ENCODE measurements at places on chromosomes 7 and 10.

DNA sequence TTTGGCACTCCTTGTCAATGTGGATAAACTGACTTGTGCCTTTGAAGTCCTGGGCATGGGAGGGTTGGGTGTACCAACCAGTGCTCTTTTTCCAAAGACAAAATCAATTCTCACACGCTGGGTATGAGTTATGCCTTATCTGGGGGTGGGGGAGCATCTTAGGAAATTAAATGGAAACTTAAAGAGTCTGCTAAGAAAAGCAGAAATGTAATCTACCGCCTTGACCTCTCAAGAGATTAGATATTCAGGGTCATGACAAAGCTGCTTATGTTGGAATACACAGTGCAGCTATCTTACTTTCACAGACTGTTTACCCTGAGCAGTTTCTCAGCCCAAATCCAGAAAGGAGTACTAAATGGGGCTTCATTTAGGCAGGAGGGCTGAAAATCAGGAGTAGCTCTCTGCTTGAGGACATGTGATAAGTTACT lies 2.6 kb downstream of the MEST start:
- DNase-seq, result no peak

DNA sequence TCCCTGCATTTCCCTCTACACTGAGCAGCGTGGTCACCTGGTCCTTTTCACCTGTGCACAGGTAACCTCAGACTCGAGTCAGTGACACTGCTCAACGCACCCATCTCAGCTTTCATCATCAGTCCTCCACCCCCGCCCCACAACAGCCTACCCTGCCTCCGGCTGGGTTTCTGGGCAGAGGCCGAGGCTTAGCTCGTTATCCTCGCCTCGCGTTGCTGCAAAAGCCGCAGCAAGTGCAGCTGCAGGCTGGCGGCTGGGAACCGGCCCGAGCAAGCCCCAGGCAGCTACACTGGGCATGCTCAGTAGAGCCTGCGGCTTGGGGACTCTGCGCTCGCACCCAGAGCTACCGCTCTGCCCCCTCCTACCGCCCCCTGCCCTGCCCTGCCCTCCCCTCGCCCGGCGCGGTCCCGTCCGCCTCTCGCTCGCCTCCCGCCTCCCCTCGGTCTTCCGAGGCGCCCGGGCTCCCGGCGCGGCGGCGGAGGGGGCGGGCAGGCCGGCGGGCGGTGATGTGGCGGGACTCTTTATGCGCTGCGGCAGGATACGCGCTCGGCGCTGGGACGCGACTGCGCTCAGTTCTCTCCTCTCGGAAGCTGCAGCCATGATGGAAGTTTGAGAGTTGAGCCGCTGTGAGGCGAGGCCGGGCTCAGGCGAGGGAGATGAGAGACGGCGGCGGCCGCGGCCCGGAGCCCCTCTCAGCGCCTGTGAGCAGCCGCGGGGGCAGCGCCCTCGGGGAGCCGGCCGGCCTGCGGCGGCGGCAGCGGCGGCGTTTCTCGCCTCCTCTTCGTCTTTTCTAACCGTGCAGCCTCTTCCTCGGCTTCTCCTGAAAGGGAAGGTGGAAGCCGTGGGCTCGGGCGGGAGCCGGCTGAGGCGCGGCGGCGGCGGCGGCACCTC lies at the start of the genes KLLN and PTEN:
Gene KLLN (minus strand): TSS at position 481 of the 891 bp plus-strand sequence. CDS start 1,046 bp downstream, outside the sequence.
Gene PTEN (plus strand): TSS at position 573 of the 891 bp plus-strand sequence. CDS start 845 bp downstream, outside the sequence.
- peak; percentile 91 for DNase-seq

DNA sequence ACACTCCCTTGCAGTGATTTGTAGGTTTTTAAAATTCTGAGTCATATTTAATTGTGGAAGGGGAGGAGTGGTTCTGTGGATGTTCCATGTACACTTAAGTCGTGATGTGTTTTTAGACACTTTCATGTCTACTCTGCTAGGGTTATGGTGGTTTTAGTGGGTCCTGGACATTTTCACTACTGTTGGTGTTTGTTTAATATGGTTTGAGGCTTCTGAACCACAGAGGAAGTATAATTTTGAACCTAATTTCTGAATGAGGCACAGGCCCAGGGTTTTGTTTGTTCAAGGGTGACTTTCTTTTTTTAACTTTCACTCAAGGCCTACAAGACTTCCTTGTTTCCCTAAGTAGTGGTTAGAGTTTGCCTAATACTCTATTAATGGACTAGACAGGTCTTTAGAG lies 13.3 kb downstream of the SLC26A5 start:
- no peak for DNase-seq

DNA sequence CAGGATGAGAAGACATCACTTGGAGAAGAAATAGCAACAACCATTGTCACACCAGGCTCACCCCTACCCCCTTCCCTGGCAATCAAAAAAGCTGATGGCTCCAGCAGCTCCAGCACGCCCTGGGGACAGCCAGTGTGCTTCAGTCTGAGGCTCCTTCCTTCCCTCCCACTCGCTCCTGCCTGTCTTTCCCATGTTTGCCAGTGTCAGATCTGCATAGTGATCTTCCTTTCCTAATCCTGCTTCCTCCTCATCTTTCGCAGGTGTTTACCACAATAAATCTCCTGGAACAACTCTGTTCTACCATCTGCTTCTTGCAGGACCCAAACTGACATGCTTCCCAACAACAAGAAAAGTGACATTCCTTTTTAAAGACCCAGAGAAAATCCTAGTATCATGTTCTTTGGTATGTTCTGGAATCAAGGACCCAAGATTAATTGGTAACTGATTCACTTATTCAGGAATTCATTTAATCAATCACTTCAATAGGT lies 57.1 kb downstream of the STEAP1B start:
- DNase-seq, result no peak

GRCh38 chr7:26397796-26398426 lies 106.2 kb downstream of the SNX10 start:
- DNase-seq, result no peak

DNA sequence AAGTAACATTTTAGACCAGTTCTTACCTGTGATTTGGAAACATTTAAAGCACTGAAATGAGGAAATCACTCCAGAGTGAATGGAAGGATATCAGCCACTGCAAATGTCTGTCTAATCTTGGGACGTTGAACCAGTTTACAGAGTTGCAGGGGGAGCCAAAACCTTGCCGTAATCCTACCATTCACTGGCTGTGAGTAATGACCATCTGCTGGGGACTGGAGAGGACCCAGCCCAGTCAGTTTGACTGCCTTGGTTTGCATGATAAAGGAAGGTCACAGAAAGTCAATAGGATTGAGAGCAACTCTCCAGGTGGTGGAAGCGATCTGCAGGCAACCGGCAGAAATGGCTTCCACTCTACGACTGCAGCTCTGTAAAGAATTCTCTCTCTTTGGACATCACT lies 167.2 kb downstream of the AKR1D1 start:
- DNase-seq, result peak; percentile 31

GRCh38 chr7:129925416-129926002 lies 27.3 kb downstream of the UBE2H start:
- DNase-seq, result no peak

GRCh38 chr7:74012842-74013249 lies 15.1 kb upstream of the ELN start:
- no peak for DNase-seq

DNA sequence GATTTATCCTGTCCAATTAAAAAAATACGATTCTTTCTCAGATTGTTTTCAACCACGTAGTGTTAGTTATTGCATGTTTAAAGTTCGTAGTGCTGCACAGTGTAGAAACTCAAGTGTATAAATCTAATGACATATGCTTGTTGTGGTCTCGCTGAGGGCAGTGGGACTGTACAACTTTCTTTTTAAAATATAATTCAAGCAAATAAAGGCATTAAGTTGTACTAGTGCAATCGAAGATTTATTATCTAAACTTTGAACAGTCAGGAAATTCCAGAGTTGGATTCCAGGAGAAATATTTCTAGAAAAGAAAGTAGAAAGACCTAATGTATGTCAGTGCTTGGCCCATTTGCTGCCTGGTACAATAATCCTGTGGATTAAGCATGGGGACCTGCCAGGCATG lies 124.1 kb upstream of the HPS1 start:
- no peak for DNase-seq

- DNase-seq, result no peak
These were observed 20.8 kb upstream of the NRP1 start for GRCh38 chr10:33355274-33355673.

DNA sequence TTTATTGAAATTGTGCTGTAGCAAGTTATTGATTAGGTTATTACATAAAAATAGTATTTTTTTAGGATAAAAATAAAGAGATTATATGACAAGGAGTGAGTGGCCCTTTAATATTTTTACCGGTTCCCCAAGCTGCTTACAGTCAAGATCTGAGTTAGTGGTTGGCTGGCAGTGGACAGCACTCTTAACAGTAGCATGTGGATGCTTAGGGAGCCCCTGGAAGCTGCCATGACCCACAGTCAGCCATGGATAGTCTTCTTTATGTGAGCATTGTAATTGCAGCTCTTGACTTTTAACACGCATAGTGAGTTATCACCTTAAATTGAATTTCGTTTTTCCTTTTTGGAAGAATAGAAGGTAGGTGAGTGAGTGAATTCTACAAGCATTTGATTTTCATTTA lies 22.1 kb downstream of the RAB18 start:
- DNase-seq, result no peak

GRCh38 chr7:74253835-74254128 lies 417 bp downstream of the RFC2 start:
- DNase-seq, result no peak

GRCh38 chr10:34731885-34732701 lies 83.0 kb downstream of the PARD3 start:
- no peak for DNase-seq

DNA sequence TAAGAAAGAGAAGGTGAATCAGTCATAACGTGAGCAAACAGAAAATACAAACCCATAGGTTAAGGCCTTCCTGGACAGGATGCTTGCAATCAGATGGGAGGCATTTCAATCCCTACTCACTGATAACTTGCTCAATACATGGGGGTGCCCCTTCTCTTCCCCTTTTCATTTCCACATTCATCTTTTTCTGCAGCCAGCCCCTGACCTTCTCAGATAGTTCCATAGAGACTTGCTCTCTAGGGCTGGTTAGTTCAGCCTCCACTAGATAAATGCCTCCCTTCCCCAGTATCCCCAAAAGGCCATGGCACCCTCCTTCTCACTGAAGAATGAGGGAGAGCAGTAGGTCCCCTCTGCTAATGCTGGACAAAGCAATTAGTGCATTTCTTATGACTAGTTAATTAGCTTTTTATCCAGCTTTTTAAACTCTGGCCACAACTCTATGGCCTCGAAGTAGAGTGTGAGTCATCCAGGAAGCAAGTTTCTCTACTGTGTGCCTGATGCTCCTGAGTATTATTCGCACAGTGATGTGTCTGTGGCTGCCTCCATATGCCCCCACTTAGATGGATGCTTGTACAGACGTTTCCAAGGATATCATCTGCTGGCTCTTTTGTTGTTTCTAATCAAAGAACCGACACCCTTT lies 12.7 kb downstream of the CHN2 start:
- DNase-seq, result no peak

DNA sequence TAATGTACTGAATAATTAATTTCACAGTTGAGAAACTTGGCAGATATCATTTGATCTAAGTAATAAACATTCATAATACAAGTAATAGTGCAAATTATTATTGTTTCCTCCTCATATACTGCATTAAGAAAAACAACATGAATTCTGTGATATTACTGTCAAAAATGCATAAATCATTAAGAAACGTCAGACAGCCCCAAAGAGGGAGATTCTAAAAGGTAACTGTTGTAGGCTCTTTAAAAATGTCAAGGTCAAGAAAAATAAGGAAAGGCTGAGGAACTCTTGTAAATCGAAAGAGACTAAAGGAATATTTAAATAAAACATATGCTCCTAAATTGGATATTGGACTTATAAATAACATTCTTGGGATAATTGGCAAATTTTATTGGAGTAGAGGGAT lies 67.9 kb downstream of the CABCOCO1 start:
- no peak for DNase-seq
